Stimulated activated CD4-positive, alpha-beta T cell treated with anti-CD3 and anti-CD28 coated beads, Interleukin-1b, Interleukin-23, amount 100 ng/mL, for 1 hour (primary cell): ENCODE measurements at places on chromosomes 12 and 14.

DNA sequence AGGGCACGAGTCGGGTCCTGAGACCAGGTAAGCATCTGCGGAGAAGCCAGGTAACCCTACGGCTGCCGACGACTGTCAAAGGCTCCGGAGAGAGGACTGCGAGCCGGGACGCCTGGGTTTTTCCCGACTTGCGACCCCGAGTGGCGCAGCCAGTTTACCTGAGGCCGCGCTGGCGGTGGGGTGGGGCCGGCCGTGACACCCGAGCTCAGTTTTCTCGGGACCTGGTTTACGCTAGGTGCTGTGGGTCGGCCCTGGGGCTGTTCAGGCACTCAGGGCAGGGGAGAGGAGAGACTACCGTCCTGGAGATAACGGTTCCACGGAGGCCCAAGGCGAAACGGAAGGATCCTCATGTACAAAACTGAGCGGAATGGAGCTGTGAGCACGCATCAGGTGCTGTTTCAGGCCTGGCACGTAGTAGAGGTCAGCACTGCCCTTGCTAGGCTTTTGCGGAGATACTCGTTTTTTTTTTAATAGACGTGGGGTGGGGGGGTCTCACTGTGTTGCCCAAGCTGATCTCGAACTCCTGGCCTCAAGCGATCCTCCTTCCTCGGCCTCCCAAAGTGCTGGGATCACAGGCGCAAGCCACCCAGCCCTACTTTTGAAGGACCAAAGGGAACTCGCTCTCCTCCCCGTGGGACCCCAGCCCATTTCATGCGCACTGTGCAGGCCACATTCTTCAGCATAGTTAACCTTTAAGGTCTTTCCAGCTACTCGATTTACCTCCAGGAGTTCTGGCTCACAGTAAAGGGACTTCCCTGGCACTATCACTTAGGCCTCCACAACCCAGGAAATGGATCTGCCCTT, 471 bp downstream of the MTRFR start:
- DNase-seq: no peak

DNA sequence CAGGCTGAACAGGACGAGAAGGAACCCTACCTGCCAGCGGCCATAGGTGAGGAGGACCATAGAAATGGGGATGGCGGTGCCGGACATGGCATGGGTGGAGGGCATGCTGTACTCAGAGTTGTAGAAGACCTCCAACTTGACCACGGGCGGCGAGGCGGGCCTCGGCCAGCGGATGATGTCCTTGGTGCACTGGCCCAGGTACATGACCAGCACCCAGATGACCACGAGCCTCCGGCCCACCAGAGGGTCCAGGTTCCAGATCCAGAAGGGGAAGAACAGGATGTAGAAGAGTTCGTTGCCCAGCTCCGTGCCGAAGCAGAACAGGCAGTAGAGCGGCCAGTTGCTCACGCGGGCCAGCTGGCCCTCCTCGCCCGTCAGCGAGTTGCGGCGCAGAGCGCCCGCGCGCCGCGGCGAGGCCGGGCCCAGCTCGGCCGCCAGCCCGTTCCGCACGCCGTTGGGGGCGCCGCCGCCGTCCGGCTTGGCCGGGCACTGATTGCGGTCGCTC, 582 bp downstream of the SGPP1 start:
- DNase-seq: no peak

DNA sequence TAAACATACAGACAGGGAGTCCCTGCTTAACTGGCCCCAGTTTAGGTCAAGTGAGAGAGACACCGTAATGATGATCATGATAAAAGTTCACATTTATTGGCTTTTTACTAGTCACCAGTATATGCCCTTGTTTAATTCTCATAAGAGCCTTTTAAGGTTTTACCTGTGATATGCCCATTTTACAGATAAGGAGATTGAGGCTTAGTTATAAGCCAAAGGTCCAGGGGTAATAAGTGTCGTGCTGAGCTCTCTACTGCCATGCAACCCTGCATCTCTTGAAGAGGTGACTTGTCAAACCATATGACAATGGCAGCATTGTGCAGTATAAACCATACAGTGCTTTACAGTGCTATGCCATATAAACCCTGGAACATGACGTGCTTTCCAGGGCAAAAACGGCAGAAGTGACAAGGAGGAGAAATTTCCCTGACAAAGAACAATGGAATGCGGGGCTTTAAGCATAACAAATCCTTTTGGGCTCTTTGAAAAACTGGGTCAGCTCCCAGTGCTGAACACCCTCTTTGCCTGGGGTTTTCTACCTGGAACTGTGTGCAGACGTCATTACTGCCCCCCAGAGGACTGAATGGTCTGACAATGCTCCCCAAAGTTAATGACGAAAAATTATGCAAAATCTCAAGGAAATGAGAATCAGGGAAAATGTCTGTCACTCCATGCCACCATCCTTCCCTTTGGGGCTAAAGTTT, 59.7 kb upstream of the C14orf132 start:
- DNase-seq: no peak

DNA sequence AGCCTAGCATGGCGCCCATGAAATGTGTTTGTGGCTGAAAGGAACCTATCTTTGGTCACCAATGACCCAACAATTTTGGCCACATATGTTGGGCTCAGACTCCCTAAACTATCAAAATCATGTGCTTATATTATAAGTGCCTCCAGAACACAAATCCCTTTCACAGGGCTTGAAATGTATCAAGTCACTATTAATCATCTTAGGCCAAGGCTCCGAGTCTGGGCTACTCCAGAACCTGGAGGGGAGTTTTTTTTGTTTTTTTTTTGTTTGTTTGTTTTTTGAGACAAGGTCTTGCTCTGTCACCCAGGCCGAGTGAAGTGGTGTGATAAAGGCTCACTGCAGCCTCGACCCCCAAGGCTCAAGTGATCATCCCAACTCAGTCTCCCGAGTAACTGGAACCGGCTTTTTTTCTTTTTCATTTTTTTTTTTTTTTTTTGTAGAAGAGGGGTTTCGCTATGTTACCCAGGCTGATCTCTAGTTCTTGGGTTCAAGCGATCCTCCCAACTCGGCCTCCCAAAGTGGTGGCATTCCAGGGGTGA, 989 bp upstream of the DRAM1 start:
- no peak for DNase-seq

- no peak for DNase-seq
Observed at GRCh38 chr12:48991247-48992050, 7.7 kb downstream of the DDN start.

GRCh38 chr14:69580009-69580577, 5.4 kb upstream of the CCDC177 start:
- no peak for DNase-seq

DNA sequence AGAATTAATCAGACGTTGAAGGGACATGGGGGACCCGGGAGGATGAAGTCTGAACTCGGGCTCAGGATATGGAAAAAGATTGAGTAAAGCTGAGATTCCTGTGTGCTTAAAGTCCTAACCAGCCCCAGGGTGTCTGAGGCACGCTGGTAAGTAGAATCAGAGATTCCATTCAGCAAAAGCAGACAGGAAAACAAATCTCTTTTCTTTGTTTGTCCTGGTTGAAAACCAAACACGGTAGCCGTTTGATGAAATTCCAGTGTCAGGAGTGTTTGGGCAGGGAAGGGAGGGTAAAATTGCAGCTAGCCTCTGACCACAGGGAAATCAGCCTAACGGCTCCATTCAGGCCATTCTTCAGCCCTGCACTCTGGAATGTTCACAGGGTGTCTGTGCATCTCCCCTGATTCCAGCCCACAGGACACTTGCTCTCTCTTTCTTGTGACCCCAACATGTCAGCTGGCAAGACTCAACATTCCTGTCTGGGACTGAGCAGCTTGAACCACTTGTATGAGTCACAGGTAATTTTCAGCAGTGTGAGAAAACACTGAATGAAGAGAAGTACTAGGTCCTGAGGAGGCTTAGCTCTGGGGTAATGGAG, 31.0 kb downstream of the NINJ2 start:
- no peak for DNase-seq

- DNase-seq: no peak
Observed at GRCh38 chr14:94559638-94560290, 1.5 kb upstream of the SERPINA4 start.

- no peak for DNase-seq
Observed at GRCh38 chr12:24560831-24561271, 388.1 kb downstream of the BCAT1 start.

DNA sequence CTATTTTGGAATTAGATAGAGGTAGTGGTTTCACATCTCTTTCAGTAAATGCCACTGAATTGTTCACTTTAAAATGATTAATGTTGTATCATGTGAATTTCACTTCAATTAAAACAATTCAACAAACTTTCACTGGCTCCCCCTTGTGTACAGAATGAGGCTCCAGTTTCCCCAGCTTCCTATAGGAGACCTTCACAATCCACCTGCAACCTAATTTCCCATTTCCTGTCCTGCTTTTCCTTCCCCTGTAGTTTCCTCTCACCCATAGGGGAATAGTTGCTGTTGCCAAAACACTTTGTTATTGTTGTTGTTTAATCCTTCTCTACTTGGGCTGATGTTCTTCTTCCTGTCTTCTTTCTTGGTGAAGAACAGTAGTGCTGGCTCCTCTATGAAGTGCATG, 59.8 kb downstream of the NPAS3 start:
- DNase-seq: no peak

- DNase-seq: no peak
Observed at GRCh38 chr12:73947326-73948026, 590.2 kb upstream of the ATXN7L3B start.

DNA sequence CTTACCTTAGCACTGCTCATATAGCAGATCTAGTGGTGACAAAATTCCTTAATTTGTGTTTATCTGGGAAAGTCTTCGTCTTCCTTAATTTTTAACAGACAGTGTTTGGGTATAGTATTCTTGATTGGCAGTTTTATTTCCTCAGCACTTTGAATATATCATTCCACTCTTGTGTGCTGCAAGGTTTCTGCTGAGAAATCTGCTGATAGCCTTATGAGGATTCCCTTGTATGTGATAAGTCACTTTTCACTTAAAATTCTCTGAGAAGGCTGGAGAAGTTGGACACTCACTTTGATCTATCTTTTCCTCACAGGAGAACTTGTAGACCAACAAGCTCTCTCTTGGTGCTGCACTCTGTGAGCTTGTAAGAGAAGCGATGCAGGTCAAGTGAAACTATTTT, 306.1 kb upstream of the RTL1 start:
- no peak for DNase-seq

GRCh38 chr12:111377440-111377839, 8.5 kb upstream of the PHETA1 start:
- no peak for DNase-seq

GRCh38 chr14:25103271-25103670, 53.3 kb upstream of the STXBP6 start:
- no peak for DNase-seq

DNA sequence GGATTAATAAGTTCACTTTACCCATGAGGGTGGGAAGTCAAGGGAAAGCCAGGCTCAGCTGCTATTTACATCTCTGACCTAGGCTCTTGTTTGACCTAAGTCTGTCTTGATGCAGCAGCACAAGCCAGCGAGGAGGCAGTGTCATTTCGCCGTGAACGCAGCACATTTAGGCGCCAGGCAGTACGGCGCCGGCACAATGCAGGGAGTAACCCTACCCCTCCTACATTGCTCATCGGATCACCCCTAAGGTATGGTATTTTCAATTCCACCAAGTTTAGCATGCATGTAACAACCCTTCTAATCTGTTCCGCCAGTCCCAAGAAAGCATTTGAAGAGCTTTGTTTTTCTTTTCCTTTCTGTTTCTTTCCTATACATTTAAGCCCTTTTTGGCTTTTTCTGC, 81.2 kb downstream of the PCNX1 start:
- no peak for DNase-seq

DNA sequence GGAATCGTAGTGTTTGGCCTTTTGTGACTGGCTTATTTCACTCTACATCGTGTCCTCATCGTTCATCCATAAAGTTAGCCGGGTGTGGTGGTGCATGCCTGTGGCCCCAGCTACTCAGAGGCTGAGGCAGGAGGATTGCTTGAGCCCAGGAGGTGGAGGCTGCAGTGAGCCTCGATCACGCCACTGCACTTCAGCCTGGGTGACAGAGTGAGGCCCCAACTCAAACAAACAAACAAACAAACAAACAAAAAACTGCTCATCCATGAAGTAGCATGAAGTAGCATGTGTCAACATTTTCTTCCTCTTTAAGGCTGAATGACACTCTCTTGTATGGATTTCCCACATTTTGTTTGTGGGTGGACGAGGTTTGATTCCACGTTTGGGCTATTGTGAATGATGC, 44.0 kb upstream of the MEG3 start:
- no peak for DNase-seq

GRCh38 chr14:65414961-65415589, 2.5 kb downstream of the FUT8 start:
- no peak for DNase-seq

GRCh38 chr14:89374908-89375307, 42.1 kb downstream of the FOXN3 start:
- DNase-seq: no peak

DNA sequence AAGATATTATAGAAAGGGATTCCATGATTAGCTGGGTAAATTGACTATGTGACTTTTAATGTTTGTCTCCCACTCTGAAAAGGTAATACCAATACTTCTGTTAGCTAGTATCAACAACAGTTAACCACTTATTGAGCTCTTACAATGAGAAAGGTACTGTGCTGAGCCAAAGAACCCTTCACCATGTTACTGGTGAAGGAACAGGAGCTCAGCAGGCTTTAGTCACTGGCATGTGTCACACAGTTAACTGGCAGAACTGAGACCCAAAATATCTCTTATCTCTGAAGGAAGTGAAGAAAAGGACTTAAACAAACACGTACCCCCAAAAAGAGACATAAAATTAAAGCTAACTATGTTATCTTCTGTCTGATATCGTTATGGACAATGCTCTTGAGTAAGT, 170.6 kb downstream of the MED13L start:
- DNase-seq: no peak

GRCh38 chr14:33127531-33127930, 188.9 kb downstream of the NPAS3 start:
- no peak for DNase-seq
